EH (cell line): ENCODE measurements at places on chromosomes 16 and 17.

- DNase-seq = peak; percentile 68
These were observed 92.8 kb upstream of the ZNF469 start for GRCh38 chr16:88289968-88290401.

DNA sequence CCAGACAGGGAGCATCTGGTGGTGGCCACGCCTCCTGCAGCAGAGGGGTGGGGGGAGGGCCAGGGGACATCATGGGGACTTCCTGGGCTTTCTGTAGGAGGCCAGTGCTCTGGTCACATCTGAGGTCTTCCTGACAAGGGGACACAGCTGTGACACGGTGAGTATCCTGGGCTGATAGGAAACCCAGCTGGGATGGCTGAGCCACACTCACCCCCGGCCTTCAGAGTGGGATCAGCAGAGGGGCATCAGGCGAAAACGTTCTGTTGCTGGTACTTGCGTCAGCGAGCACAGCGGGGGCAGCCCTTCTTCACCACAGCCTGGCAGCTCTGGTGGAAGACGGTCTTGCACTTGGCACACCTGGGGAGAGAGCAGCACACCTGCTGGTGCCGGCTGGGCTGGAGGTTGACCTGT, 122.9 kb upstream of the SMURF2 start:
- no peak for DNase-seq

GRCh38 chr16:61128545-61129323, 907.5 kb downstream of the CDH8 start:
- DNase-seq = no peak

DNA sequence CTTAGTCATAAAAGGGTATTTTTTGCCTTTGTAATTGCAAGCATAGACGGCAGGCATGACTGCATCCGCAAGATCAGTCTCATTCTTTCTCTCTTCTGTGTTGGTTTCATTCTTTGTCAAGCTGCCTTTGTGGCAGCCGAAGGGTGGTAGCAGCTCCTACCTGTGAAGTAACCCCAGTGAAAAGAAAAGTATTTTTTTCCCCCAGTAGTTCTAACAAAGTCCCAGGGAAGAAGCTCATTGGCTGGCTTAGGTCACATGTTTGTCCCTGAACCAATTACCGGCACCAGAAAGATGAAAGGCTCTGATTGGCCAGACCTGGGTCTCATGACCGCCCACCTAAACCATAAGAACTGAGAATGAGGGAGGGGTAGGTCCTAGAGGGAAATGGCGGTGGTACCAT, 110.7 kb downstream of the RAP1GAP2 start:
- no peak for DNase-seq

DNA sequence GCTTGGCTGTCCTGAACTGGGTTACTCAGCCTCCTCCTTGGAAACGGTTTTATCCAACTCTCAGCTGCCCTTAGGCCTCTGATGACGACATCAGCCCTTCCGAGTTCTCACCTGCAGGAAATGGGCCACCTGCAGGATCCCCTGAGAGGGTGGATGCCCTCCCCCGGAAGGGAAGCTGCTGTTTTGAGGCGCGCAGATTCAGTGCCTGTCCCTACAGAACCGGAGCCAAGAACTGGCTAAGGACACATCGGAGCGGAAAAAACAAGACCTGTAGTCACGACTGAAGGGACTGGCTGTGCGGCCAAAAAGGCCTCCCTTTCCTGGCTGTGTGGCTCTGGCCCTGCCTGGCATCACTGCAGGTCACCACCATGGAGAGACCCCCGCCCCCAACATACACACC, 11.7 kb upstream of the C16orf95 start:
- no peak for DNase-seq

DNA sequence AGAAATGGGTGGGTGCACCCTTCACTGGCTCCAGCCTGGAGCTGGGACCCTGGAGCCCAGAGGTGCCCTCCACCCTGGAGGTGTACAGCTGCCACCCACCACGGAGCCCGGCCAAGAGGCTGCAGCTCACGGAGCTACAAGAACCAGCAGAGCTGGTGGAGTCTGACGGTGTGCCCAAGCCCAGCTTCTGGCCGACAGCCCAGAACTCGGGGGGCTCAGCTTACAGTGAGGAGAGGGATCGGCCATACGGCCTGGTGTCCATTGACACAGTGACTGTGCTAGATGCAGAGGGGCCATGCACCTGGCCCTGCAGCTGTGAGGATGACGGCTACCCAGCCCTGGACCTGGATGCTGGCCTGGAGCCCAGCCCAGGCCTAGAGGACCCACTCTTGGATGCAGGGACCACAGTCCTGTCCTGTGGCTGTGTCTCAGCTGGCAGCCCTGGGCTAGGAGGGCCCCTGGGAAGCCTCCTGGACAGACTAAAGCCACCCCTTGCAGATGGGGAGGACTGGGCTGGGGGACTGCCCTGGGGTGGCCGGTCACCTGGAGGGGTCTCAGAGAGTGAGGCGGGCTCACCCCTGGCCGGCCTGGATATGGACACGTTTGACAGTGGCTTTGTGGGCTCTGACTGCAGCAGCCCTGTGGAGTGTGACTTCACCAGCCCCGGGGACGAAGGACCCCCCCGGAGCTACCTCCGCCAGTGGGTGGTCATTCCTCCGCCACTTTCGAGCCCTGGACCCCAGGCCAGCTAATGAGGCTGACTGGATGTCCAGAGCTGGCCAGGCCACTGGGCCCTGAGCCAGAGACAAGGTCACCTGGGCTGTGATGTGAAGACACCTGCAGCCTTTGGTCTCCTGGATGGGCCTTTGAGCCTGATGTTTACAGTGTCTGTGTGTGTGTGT, 46.8 kb downstream of the IL21R start:
- no peak for DNase-seq

DNA sequence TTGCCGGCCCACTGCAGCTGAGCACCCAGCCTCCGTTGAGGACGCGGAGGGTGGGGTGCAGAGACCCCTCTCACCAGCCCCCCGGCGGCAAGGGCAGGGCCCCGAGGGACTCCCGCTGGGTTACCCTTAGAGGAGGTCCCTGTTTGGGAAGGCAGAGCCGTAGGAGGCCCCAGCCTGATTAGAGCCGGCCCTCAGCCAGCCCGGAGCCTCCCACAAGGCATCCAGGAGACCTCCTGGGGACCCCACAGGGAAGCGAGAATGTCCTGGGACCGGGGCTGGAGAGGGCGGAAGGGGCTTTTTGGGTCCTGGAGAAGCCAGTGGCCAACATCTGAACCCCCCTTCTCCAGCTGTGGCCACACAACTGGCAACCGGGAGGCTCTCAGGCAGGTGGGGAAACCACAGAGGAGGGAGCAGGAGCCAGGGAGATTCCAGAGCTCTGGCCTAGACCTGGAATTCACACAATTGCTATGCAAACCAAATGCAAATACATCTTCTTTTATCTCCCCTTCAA, 21.7 kb upstream of the SP6 start:
- no peak for DNase-seq

DNA sequence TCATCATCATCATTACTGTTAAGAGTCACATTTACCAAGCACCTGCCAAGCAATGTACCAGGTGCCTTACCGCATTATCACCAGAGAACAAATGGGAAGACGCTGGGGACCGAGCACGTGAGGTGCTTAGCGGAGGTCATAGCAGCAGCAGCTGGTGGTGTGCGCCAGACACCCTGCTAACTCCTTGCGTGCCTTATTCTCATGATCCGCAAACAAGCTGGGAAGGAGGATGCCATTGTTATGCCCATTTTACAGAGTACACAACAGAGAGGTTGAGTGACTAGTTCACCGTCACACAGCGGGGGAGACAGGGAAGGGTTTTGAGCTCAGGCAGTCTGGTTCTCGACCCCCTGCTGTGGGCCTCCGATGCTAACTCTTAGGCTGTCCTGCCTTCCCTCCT, 7.3 kb downstream of the ATP2A3 start:
- no peak for DNase-seq

GRCh38 chr16:943971-944370, 26.8 kb downstream of the LMF1 start:
- DNase-seq = no peak

DNA sequence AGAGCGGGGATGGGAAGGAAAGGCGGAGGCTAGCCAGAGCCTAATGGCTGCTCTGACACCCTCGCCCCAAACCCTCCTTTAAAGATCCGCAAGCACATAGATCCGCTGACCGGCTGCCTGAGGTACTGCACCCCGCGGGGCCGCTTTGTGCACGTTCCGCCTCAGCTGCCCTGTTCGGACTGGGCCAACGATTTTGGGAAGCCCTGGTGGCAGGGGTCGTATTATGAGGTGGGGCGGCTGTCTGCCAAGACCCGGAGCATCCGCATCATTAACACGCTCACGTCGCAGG, 663 bp downstream of the CYB5D1 start:
- DNase-seq = peak; percentile 64

DNA sequence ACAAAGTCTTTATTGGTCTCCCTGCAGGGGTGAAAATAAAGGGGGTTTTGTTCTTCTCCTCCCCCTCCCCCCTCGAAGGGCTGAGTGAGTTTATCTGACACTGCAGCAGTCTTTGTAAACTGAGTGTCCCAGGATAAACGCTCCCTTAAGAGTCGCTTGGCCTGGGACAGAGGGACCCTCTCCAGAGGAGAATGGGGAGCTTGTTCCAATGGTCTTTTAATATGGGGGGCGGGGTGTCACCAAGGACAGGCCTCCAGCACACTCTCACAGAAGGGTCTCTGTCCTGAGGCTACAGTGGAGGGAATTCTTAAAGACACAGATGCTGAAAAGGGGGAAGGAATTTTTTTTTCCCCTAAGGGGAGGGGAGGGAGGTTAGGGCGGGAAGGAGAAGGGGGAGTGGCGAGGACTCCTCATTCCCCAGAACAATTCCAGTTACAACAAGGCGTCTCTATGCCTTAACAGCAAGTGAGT, 455.5 kb downstream of the SOX9 start:
- DNase-seq = no peak

DNA sequence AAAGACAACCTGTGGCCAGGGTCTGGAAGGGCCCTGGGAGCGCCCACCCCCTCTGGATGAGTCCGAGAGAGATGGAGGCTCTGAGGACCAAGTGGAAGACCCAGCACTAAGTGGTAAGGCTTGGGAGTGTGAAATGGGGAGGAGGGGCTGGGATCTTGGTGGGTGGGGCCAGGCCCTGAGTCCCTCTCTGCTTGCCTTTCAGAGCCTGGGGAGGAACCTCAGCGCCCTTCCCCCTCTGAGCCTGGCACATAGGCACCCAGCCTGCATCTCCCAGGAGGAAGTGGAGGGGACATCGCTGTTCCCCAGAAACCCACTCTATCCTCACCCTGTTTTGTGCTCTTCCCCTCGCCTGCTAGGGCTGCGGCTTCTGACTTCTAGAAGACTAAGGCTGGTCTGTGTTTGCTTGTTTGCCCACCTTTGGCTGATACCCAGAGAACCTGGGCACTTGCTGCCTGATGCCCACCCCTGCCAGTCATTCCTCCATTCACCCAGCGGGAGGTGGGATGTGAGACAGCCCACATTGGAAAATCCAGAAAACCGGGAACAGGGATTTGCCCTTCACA, 1.2 kb upstream of the STARD3 start:
- DNase-seq = no peak

DNA sequence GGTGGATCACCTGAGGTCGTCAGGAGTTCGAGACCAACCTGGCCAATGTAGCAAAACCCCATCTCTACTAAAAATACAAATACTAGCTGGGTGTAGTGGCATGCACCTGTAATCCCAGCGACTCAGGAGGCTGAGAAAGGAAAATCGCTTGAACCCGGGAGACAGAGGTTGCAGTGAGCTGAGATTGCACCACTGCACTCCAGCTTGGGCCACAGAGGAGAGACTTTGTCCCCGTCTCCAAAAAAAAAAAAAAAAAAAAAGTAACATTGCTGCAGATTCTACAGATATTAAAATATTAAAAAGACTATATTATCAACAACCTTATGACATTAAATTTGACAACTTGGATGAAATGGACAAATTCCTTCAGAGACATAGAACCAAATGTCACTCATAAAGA, 25.7 kb downstream of the MBTD1 start:
- DNase-seq = no peak
